COR-L47 (cell line): ENCODE measurements at places on chromosomes 13 and 19.

GRCh38 chr13:101949681-101950080, 452.2 kb downstream of the FGF14 start:
- DNase-seq: no peak

DNA sequence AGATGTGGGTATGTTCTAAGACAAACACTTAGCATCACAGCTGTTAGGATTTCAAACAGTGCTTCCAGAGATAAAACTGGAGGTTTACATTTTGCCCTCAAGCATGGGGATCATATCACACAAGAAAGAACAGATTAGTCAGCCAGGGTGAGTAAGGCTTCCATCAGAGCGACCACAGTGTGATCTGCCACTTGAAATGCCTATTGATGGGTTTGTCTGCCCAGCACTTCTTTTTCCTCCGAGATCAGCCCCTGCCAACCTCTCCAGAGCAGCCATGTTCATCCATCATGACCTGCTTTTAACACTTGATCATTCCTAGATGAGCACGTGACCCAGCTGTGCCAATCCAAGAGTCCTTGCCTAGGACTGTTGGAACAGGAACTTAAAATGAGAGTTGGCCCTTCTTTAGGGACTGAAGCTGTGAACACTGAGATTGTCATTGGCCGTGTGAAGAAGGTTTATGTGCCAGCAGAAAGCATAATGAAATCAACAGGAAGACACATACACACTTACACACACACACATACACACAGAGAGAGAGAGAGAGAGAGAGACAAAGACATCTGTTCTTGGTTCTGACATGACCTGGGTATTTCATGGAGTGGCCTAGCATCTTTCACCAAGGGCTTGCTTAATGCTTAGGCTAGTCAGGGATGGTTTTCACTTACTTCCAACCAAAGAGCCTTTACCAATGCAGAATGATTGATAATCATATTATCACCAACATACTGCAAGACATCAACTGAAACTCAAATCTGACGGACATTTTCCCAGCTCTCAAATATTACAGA, 5.2 kb upstream of the CEBPG start:
- no peak for DNase-seq

DNA sequence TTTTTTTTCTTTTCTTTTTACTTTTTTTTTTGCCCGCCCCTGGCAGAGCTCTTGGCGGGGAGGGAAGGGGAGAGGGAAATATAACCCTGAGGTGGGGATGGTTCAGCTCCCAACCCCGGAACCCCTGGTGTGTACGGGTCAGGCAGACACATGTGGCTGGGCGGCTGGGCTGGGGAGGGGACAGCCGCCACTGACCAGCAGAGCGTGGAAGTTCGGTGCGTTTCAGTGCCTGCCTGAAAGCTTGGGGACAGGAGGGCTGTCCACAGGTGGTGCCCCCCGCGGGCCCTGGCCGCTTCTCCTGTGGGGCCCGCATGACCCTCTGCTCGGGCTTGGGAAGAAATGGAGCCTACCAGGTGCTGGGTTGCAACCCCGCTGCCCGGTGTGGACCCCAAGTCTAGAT, 5.2 kb upstream of the MYDGF start:
- DNase-seq: no peak

- no peak for DNase-seq
Measured at GRCh38 chr19:2059422-2060201, 8.6 kb upstream of the MKNK2 start.

GRCh38 chr13:101298517-101298916, 117.8 kb downstream of the NALCN start:
- DNase-seq: no peak

DNA sequence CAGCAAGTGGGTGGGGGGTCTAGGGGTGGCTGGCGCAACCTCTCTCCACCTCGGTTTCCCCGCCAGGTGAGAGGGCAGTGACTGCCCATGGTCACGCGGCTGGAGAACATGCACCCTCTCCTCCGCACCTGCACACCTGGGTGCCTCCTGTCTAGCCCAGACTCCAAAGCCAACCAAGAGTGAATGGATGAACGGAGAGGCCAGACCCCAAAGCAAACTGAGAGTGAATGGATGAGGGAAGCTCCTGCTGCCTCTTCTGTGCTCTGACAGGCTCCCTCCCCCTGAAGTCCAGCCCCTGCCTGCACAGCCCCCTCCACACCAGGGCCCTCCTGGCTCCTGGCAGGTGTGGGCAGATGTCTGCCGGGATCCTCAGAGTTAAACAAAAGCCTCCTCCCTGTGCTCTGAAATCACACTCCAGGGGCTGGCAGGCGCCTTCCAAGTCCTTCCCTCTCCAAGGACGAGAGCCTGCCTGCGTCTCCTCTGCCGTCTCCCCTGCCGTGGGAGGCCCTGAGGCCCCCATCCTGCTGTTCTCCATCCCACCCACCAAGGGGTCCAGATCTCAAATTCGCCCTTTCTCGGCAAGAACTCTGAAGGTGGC, 2.2 kb downstream of the SBNO2 start:
- peak; percentile 83 for DNase-seq

GRCh38 chr13:73168953-73169401, 110.2 kb downstream of the KLF5 start:
- no peak for DNase-seq

DNA sequence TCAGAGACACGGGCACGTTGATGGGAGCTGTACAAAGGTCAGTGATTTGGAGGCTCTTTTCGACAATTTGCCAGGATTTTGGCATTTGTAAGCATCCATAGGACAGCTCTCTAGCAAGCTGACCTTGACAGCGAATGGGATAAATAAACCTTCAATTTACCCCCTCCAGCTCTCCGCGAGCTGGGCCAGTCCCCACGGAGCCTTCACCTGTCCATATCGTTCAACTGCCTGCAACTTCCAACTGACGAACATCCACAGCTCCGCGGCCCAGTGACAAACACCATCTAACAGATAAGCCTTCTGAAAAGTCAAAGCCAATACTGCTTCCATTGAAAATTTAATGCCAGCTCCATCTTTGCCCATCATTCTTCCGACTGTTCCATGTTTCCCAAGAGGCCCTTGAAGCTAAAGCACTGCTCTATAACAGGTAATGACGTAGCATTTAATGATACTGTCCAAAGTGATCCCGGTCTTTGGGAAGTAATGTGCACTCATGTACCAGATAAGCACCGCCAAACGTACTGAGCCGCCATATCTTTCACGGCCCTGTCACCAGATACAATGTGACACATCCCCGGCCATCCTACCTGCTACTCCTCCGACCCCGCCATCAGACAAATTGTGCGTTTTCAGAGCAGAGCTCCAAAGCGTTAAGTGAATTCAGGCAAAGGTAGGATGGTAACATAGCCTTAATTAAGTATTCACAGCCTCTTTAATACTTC, 365.3 kb upstream of the ZNF507 start:
- DNase-seq: no peak

- DNase-seq: no peak
Measured at GRCh38 chr13:74978591-74978990, 503.4 kb downstream of the TBC1D4 start.

GRCh38 chr13:113371061-113371460, 7.1 kb upstream of the GRTP1 start:
- DNase-seq: no peak

- DNase-seq: peak; percentile 40
Measured at GRCh38 chr19:913080-913748, at the start of gene R3HDM4. Gene R3HDM4 (minus strand): TSS chr19:913219. CDS start chr19:913157, 62 bp downstream.

DNA sequence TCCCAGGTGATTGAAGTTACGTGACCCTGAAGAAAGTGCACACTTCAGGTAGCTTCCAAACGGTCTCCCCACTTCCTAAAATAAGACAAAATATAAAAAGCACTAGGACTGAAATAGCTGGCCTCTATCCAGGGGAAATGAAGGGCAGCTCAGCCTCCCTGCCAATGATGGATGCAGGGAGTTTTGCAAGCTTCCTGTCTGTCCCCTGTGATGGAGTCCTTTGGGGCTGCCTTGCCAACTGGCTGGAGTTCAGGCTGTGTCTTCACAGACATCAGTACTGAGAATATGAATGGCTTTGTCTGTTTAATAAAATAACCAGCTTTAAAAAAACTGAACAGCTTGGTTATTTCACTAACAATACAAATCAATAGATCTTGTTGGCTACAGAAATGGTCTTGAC, 101.4 kb upstream of the GPR12 start:
- DNase-seq: no peak

- DNase-seq: no peak
Measured at GRCh38 chr19:11247391-11247790, 8.0 kb downstream of the ANGPTL8 start.

DNA sequence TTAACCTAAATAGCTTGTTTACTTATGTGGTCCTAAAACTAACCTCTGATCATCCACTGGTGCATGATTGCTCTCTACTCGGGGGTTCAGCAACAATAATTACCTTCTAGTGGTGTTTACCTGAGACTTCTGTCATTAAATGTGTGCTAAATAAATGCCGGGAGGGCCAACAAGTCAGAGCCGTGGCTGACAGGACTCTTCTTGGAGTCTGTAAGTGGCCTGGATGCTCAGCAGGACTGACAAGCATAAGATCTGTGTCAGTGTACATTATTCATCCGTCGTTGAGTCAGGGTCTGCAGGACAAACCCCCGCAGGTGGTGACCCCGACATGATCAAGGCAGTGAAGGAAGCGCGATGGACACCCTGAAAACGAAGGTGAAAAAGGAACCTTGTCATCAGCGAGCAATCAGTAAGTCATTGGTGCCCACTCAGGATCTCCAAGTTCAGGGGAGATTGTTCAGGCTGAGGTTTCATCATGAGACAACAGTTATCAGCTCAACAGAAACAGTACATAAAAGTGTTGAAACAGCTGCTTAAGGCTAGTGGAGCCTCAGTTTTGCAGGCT, 1466.9 kb downstream of the UQCRFS1 start:
- DNase-seq: no peak

DNA sequence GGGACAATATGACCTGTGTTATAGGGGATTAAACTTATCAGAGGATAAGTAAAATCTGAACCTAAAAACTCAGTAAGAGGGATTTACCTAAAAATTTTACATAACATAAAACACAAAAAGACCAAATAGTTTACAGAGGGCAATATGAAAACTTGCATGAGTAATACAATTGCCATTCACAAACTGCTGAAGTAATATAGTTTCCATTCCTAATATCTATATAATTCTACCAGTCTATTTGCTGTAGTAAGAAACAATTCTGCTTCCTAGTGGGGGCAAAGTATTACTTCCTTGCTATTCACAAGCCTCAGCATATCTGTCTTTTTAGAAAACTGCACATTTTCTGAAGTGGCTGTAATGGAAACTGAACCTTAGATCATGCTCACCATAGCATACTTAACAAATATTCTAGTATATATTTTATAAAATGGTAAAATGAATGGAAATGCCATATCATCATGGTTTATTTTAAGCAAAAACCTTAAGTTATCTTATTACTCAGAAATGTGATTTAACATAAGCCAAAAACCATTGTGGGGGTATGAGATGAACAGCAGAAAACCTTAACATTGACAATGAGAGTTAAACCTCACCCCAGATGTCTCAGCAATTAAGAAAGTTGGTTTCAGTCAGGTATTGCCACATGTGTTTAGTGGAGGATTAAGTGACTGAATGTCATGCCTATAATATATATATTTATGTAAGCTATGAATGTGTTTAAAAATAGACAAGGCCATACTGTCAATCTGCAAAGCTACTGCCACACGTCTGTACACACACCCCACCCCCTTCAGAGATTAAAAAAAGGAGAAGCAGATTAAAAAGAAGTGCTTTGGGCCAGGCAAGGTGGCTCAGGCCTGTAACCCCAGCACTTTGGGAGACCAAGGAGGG, 136.8 kb downstream of the MIPEP start:
- no peak for DNase-seq
